ENCODE measurements at places on chromosomes 4 and X.

GRCh38 chrX:149370097-149370496, 135.0 kb downstream of the IDS start:
- no peak for DNase-seq

DNA sequence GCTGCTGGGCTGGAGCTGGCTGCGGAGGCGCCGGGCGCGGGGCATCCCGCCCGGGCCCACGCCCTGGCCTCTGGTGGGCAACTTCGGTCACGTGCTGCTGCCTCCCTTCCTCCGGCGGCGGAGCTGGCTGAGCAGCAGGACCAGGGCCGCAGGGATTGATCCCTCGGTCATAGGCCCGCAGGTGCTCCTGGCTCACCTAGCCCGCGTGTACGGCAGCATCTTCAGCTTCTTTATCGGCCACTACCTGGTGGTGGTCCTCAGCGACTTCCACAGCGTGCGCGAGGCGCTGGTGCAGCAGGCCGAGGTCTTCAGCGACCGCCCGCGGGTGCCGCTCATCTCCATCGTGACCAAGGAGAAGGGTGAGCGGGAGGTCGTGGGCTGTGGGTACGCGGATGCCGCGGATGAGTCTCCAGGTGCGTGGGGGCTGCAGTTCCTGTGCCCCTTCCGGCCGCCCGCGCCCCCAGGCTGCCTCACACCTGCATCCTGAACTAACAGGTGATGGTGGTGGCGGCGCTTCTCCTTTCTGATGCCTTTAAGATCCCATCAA, 499 bp downstream of the CYP2U1 start:
- DNase-seq = peak; percentile 30

DNA sequence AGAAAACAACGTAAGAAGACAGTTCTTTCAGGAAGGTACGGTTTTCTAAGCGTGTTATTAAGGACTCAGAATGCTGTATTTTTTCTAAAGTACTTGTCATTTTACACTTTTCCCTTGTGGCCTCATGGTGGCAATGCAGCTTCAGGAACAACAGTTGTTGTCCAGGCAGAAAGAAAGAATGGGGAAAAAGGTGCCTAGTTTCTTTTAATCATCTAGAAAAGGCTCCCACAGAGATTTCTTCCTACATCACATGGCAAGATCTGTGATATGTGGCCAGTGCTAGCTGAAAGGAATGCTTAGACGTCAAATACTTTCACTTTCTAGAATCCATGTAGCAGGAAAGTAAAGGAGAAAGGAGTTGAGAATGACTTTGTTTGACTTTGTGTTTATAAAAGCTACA, 49.0 kb upstream of the TRAM1L1 start:
- no peak for DNase-seq

- DNase-seq = no peak
Measured at GRCh38 chr4:15551740-15552446, 82.2 kb downstream of the CC2D2A start.

DNA sequence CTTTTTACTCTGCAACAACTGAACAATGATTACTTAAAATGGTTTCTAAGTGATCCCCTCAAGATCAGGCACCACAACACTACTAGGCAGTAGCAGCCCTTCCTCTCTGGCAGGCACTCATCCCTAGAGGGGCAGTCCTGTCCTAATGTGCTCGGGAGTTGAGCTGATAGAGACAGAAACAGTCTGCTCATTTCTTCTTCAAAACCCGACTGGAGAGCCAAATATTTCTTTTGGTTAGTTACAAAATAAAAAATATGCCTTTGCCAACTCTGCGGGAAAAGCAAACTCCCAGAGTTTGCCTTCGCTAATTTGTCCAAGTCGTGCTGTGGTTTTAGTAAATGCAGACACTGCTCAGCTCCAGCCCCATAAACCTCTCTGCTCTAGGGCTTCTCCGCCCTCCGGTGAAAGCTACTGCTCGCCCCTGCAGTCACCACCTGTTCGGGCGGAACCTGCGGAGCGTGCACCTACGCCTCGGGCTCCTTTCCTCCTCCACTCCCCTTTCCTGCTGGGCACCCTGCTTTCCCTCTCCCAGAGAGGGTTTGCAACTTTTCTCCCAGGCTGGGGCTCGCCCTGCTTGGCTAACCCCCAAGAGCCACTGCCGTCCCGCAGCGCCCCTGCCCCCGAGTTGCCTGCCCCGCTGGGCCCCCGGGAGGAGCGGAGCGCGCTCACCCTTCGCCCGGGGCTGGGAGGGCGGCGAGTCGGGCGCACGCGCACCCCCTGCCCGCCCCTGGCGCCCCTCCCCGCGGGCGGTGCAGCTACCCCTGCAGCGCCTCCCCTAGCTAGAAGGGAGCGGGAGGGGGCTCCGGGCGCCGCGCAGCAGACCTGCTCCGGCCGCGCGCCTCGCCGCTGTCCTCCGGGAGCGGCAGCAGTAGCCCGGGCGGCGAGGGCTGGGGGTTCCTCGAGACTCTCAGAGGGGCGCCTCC, at the start of gene NPNT:
Gene NPNT, plus strand, starts transcription at position 812 of the 923 bp plus-strand sequence. CDS start 182 bp downstream, outside the sequence.
- DNase-seq = no peak

DNA sequence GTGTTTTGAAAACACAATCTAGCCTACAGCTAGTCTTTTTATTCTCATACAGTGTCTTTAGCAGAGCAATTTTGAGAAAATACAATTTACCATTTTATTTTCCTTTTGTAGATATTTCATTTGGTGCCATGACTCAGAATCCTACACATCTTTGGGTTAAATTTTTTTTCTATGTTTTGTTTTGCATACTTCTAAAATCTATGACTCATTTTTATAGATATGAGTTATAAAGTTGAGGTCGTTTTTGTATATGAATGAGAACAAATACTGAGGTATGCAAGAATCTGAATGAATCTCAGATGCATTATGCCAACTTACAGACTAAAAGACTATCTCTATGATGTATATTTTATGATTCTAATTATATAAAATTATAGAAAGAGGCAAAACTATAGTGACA, 206.5 kb upstream of the ANXA10 start:
- no peak for DNase-seq

DNA sequence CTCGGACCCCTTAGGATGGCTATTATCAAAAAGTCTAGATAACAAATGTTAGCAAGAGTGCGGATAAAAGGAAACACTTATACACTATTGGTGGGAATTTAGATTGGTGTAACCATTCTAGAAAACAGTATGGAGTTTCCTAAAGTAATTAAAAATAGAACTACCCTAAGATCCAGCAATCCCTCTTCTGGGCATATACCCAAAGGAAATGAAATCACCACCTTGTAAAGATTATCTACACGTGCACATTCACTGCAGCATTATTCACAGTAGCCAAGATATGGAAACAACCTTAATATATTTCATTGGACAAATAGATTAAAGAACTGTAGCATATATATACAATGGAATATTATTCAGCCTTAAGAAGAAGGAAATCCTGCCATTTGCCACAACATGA, 462.4 kb downstream of the IQCM start:
- no peak for DNase-seq

DNA sequence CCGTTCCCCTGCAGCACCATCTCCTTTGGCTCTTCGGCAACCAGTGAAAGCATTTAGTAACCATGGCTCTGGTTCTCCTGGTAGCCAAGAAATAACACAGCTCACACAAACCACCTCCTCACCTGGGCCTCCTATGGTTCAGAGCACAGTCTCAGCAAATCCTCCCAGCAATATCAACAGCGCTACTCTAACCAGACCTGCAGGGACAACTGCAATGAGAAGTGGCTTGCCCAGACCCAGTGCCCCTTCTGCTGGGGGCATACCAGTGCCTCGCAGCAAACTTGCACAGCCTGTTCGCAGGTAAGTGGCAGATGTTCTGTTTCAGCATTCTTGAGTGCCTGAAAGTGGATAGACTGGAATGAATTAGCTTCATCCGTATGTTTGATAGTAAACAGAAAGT, 63.0 kb upstream of the SLC10A4 start:
- no peak for DNase-seq

GRCh38 chr4:113404841-113405240, 355.4 kb downstream of the ANK2 start:
- no peak for DNase-seq

DNA sequence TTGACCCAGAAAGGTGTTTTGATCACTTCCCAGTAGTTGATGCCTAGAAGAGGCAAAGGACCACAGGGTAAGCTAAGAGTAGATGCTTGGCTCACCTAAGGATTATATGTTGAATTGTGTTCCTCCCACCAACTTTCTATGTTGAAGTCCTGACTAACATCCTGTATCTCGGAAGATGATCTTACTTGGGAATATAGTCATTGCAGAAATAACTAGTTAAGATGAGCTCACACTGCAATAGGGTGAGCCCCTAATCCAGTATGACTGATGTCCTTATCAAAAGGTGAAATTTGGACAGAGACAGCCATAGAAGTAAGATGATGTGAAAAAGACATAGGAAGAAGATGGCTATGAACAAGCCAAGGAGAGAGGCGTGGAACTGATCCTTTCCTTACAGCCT, 3.3 kb upstream of the HMGB2 start:
- no peak for DNase-seq

- no peak for DNase-seq
Measured at GRCh38 chr4:139361301-139361700, 59.0 kb upstream of the NDUFC1 start.

DNA sequence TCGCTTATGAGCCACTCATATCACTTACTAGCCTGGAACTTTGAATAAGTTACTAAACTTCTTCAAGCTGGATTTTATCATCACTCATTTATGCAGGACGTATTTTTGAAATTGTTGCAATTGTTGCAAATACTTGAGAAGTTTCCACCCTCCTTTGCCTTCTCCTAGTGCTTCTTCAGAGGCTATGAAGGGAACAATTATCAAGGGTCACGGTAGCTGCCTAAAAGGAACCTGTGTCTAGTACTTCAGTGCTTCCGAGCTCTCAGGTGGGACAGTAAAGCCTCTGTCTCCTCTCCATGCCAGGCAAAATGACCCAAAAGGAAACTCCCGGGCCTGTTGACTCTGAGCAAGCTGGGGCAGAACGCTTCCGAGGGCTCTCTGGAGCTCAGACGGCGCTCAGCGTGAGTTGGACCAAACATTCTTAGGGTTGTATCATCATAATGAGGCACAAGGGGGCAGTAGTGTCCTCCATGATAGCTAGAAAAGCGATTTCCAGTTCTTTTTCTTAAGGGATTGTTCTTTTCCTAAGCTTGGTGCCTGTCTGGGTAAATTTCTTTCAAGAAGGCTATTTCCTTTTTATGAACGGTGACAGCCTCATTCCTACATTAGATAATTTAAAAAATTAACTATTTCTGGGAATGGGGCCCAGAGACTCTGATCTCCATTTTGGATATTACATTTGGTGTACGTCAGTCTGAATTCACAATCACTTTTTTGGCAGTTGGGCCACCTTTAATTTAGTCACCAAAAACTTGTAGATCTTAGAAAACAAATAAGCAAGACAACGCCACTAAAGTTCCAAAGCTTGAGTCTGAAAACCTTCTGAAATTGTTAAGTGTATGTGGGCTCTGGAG, 73.1 kb downstream of the PACRGL start:
- DNase-seq = peak; percentile 26

GRCh38 chrX:78957768-78958130, 12.6 kb downstream of the P2RY10 start:
- no peak for DNase-seq

DNA sequence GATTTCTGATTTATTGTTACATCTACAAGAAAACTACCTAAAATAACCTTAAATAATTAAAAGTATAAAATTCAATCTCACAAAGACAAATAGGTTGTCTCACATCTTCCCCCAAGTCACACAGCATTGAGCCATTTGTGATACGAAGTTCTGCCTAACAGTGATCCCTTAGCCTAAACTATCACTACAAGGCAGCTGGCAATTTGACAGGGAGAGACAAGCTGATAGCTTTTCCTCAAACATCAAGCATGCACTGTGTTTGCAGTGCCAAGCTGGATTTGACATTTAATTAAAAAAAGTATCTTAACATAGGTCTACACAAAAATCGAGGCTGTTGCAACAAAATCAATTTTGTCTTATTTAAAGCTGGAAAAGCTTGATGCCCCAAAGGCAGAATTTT, 464.7 kb upstream of the TRAM1L1 start:
- DNase-seq = no peak

DNA sequence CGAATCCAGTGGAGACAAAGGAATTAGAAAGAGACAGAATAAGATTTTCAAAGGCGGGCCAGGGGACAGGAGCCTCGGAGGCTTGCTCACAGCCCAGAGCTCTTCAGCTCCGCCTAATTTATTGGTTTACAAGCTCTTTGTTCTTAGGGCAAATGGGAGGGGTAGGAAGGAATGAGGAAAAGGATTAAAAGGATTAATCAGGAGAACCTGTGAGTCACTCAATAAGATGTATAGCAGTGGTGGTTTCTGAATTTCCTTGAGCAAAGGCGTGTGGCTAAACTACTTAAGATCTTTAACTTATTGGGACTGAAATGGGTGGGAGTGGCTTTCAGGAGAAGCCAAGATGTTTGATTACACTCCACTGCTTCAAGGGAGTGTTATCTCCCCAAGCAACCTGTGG, 456.0 kb upstream of the SPANXN1 start:
- DNase-seq = no peak

DNA sequence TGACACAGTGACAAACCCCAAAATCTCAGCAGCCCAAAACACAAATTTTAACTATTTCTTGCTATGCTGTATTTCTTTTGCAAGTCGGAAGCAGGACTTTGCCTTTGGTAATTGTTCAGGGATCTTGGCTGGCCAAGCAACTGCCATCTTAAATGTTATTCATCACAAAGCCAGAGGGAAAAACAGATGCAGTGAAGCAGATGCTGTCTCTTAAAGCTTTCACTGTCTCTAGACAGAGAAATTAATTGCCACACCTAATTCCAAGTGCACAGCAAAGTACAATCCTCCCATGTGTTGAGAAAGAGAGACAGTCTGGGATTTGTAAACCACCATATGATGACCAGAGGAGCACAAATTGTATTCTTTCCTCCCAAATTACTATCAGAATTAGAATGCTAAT, 30.0 kb upstream of the GALNT7 start:
- DNase-seq = no peak

DNA sequence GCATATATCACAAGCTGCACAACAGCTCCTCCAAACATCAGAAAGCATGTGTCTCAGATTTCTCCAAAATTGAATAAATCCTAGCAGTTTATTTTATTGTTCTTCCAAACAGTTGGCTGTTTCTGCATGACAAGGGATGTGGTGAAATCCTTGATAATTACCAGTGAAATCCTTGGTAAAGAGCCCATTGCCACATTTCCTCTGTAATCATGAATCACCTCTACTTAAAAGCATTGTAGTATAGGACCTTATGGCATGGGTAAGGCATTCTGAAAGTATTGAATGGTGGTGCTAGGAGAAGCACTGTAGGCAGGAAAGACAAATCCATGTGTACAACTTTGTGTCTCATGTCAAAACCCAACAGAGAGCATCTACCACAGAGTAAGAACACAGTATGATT, 135.8 kb upstream of the NDST3 start:
- no peak for DNase-seq

- DNase-seq = no peak
Measured at GRCh38 chr4:184479516-184479950, 5.2 kb upstream of the IRF2 start.

- DNase-seq = no peak
Measured at GRCh38 chr4:70326052-70326451, 8.7 kb upstream of the CABS1 start.

GRCh38 chr4:160403081-160403480, 1300.2 kb downstream of the RAPGEF2 start:
- no peak for DNase-seq

- DNase-seq = no peak
Measured at GRCh38 chr4:28545986-28546385, 1685.3 kb downstream of the STIM2 start.

All from stimulated activated CD4-positive, alpha-beta T cell treated with anti-CD3 and anti-CD28 coated beads, Interleukin-4, amount 100 ng/mL, for 24 hours (primary cell).